Stimulated activated naive CD4-positive, alpha-beta T cell (primary cell): ENCODE measurements at places on chromosomes 16 and 17.

DNA sequence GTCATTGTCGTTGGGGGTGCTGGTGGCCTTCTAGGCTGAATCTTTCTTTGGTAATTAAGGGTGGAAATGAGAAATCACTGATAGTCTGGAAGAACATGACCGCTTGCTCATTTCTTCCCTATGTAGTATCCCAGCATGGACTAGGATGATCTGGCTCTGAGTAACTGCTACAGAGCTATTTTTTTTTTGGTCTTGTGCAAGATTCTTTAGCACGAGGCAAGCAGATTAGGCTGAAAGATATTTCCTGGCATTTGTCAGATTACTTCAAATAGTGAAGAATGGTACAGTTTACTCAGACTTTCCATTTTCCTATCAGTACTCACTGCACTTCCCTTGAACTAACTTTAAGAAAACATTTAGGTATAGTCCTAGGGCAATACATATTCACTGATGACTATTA lies 89.0 kb downstream of the SYCE1L start:
- DNase-seq, result no peak

DNA sequence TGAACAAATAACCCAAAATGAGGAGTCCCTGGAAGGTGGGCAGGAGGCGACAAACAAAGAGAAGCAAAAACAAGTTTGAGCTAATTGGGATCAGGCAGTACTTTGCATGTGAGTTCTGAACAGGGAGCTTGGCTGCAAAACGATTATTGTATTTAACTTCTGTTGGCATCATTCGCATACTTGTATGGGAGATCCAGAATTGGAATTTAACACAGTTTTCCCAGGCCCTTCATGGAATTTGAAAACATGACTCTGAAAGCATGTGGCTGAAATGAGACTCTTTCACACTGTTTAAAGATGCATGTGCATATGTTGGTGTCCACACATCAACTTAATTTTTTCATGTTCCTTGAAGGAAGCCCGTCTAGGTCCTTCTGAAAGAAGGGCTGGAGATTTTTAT lies 674.3 kb downstream of the WWOX start:
- no peak for DNase-seq

DNA sequence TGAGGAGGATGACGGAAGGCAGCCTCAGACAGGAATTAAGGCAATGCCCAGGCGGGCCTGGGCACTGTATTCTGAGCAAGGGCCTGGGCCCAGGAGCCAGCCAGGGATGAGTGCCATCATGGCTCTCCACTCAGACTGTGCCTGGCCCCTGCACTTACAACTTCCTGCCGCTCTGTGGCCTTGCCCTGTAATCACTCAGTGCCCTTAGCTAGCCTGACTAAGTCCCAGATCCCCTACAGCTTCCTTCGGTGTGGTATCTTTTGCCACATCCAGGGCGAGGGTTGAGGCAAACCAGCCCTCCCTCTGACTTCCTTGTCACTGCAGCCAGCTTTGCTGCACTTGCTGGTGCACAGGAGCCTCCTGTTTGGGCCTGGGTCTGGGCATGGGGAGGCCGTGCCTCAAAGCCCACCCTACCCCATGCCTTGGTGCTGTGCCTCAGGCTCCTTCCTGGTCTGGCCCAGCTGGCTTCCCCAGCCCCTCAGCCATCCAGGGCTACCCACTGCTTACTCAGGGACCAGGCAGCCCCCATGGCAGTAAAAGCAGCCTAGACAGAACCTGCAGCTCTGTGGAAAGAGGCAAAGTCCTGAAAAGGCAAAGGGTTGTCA lies 9.3 kb downstream of the SLC46A1 start:
- DNase-seq, result no peak

- no peak for DNase-seq
Observed at GRCh38 chr16:67963662-67964321, 4.6 kb downstream of the SLC12A4 start.
